ENCODE measurements at places on chromosomes 7 and 10. TPM values are rescaled to one million over a fixed set of nuclear protein-coding genes. Genes with fewer than 3 reads are reported as not detected.

The AIMP2 gene
- 11.3 TPM for polyA plus RNA-seq

The ZYX gene
- 328 TPM for polyA plus RNA-seq

The CREB3L2 gene
- polyA plus RNA-seq: 60.5 TPM

The OR6V1 gene
- polyA plus RNA-seq: not detected

The KAZALD1 gene
- 12.8 TPM for polyA plus RNA-seq

The BTBD16 gene
- not detected for polyA plus RNA-seq

GRCh38 chr7:25517906-25518305 is 289.6 kb upstream of the NPVF start:
- no peak for DNase-seq

DNA sequence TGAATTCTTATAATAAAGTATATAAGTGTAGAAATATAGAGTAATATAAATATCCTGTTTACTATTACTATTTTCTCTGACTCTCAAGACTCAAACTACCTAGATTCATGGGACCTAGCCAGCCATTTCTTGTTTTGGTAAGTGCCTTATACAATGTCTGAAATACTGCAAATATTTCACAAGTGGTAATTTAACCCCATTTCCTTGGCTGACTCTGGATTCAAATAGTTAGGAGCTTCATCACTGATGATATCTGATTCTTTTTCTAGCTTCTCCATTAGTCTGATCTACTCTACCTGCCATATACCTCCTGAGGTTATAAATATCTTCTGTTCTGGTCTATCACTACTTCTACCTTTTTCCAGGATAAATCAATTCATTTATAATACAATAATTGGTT is 6.4 kb upstream of the RALA start:
- no peak for DNase-seq

- DNase-seq: no peak
These were observed 66.4 kb downstream of the ST8SIA6 start for GRCh38 chr10:17387861-17388503.

DNA sequence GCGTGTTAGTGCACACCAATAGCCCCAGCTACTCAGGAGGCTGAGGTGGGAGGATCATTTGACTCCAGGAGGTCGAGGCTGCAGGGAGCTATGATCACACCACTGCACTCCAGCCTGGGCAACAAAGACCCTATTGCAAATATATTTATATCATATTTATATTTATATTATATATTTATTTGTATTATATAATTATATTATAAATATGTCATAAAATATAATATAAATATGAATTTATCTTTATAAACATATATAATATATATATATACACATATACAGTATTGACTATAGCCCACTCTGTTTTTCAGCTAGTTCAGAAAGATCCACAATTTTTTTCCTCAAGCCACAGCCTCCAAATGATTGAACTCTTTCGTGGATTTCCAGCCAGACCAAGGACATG is 45.3 kb upstream of the MYL10 start:
- no peak for DNase-seq

GRCh38 chr7:87476179-87476557 is 688 bp upstream of the ABCB4 start:
- DNase-seq: no peak

- DNase-seq: no peak
These were observed 8.6 kb upstream of the SUN1 start for GRCh38 chr7:823649-824048.

DNA sequence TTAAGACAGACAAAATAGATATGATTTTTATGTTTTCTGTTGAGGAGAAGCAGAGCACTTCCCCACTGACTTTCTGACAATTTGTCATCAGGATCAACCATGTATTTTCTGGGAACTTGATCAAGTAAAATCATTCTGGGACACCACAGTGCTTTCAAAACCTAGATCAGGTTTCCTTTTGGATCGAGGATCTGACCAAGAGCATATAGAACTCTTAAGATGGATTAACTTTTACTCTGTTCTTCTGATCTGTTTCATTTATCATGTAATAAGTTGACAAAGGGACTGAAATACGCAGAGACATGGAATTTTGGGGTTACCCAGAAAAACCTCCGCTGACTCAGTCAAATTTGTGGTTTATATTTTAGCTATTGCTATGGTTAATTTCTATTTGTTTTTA is 136.0 kb upstream of the WNT16 start:
- no peak for DNase-seq

- DNase-seq: no peak
These were observed 571 bp upstream of the VWC2 start for GRCh38 chr7:49772916-49773217.

DNA sequence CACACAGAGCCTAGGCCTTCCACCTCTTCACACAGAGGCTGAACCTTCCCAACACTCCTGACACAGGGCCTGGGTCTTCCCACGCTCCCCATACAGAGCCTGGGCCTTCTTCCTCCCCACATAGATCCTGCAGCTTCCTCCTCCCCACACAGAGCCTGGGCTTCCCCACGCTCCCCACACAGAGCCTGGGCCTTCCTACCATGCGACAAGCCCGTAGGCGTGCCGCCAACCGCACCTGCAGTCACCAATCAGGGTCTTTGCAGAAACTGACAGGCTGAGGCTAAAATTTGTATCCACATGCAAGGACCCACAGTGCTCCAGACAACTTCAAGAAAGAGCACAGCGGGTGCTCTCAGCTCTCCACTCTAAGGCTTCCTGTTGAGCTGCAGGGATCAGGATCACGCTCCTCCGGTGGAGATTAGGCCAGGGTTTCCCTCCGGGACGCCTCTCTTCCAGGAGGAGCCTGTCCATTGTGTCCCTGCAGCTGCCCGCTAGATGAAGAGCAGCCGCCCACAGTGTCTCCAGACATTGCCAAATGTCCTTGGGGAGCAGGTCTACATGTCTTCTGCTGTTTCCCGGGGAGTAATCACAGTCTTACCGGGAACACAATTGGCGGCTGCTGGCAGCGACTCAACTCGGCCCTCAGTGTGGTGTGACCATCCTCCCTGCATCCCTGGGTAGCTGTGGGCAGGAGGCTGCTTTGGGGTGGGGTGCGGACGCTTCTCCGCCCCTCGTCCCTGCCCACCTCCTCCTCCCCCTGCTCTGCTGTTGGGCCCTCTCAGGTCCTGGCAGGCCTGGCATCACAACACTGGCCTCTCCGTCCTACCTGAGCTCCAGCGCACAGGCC is 9.7 kb downstream of the CFAP46 start:
- DNase-seq: no peak

DNA sequence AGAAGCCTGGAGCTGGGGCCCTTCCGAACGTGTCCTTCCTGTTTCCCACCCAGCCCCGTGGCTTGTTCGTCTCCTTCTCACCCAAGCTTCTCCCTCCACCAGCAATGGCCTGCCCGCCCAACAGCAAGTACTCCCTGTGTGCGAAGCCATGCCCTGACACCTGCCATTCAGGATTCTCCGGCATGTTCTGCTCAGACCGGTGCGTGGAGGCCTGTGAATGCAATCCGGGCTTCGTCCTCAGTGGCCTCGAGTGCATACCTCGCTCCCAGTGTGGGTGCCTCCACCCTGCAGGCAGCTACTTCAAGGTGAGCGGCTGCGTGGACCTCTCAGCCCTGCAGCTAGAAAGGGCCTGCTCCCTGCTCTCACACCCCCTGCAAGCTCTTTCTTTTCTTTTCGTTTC is 31.9 kb downstream of the ZAN start:
- no peak for DNase-seq

DNA sequence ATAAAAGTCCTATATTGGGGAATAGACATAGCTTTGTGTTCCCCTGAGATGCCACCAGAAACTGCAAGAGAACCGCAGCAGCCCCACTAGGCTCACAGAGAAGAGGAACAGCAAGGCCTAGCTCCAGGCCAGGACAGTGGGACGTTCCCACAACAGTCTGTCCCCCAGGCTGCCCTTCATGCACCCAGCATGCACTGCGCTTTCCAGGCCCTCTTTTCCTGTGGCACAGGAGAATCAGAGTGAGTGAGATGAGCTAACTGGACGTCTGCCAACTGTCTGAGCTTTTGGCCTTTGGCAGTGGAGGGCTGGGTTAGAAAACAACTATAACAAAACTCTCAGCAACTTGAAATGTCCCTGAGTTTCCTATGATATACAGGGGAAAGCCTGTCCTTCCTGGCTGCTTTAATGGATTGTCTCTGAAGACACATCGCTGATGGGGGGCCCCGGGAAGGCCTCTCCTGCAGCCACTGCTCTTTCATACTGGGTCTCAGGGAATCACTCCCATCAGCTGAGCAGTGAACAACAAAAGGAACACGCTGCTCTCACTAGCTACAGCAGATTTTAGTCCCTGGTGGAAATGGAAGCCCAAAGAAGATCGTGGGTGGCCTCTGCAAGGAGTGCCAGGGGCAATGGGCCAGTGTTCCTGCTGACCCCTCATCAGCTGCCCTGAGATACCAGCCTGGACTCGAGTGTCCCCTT is 53.5 kb downstream of the PODXL start:
- peak; percentile 45 for DNase-seq

GRCh38 chr10:133318494-133319127 is 9.9 kb downstream of the ZNF511 start:
- no peak for DNase-seq

DNA sequence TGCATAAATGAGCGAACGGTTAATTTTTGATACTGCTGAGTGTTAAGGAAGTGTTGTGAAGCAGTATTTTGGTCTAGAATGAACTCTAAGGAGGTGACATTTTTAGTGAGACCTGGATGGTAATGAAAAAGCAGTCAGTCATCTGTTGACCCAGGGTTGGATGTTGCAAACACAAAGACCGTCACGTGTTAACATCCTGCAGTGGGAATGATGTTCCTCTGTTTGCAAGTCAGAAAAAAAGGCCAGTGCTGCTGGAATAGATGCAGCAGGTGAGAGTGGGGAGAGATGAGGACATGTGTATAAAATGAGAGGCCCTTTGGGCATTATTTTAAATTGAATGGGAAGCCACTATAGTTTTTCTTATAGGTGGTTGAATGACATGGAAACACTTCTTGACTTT is 39.3 kb downstream of the INSYN2A start:
- DNase-seq: no peak

- no peak for DNase-seq
These were observed 823.8 kb downstream of the LRMDA start for GRCh38 chr10:76255241-76255640.

- peak; percentile 57 for DNase-seq
These were observed 43.6 kb upstream of the ZNF32 start for GRCh38 chr10:43692051-43692825.

GRCh38 chr10:131923038-131923756 is 22.4 kb downstream of the PPP2R2D start:
- no peak for DNase-seq

- no peak for DNase-seq
These were observed 1257.4 kb downstream of the GATA3 start for GRCh38 chr10:9311702-9312499.

GRCh38 chr10:124116771-124117510 is 23.5 kb upstream of the CHST15 start:
- no peak for DNase-seq

DNA sequence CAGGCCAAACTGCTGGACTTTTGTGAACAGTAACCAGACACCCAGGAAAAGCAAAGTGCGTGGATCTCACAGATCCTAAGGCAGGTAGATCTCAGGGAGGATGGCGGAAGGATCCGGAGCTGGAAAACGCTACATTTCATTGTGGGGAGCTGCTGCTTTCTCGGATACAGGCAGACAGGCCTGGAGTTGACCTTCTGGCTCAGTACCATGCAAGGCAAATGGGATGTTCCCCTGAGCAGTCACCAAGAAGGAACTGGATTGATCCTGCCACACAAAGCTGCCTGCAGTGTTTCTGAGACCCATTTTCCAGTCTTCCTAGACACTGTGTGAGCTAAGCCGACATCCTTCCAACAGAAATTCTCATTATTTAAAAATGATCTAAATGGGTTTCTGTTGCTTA is 65.5 kb downstream of the ZRANB1 start:
- DNase-seq: no peak

- no peak for DNase-seq
These were observed 133.6 kb downstream of the CUBN start for GRCh38 chr10:16995867-16996529.

Data from right lung (tissue), 10 donors.